ENCODE measurements at places on chromosomes 11 and 22.

- no peak for DNase-seq
These were observed 113.1 kb downstream of the CADM1 start for GRCh38 chr11:115391160-115391559.

DNA sequence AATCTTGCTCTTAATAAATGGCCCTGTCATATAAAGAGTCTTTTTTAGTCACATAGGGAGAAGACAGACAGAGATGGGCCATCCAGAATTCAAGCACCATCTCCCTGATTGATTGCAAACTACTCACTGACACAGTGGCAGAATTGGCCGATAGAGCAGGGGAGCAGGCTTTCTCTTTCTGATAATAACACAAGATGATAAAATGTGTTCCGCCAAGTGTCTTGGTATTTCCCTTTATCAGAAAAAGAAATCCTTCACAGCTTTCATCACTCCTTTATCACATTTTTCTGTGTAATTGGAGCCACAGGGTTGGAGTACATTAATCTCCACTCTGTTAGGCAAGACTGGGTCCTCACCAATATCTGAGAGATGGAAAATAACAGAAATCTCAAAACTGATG lies 406.0 kb downstream of the TMEM135 start:
- DNase-seq, result no peak

- peak; percentile 49 for DNase-seq
These were observed 71.0 kb upstream of the TP53I11 start for GRCh38 chr11:45021692-45022141.

- no peak for DNase-seq
These were observed 61.6 kb upstream of the CDON start for GRCh38 chr11:126124231-126124661.

DNA sequence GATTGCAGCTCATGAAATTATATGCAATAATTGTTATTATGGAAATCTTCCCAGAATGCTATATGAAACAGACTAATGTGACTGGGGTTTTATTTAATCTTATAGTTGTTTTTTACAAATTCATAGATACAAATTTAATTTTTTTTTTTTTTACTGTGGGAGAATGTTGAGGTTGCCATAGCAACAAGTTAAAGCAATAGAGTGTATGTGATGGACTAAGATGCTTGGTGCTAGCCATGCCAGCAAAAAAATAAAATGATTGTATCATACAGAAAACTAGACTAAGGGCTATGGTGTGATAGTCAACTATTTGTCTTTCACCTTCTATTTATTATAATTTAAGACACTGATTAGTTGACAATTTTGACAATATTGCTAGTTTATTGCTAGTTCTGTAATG lies 163.2 kb upstream of the BLID start:
- DNase-seq, result no peak

- no peak for DNase-seq
These were observed 28.8 kb downstream of the WNT7B start for GRCh38 chr22:45948081-45948648.

DNA sequence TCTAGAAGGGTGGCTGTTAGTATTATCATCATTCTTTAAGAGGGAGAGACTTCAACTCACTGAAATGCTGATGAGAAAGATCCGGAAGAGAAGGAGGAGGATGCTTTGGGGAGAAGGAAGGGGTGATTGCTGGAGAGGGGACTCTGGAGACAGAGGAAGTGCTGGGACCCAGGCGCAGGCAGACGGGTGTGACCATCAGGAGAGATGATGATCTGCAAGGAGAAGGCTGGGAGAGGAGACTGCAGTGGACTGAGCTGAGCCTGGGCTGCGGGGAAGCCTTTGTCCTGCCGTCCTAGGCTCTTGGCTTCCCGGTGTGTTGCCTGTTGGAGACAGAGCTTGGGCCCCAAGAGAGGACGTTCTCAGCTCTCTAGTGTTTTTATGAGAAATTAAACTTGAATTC lies 22.6 kb downstream of the RASD2 start:
- no peak for DNase-seq

DNA sequence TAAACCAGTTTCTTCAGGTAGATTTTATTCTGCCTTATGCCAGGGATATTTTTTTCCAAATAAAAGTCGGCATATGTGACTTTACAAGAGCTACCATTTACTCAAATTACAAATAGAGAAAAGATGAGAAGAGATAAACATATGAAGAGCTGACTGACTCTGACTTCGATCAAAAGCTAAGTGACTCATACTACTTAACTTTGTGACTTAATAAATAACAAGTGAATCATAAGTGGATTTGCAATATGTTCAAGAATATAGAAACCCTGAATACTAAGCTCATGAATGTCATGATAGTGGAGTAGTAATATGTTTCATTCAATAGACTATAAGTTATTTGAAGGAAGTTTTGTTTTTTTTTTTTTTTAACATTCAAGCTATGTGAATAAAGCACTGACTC lies 130.5 kb upstream of the ANO3 start:
- no peak for DNase-seq

- DNase-seq, result no peak
These were observed at the start of gene NELL1 for GRCh38 chr11:20668844-20669819. Gene NELL1, plus strand, starts transcription at chr11:20669586.

DNA sequence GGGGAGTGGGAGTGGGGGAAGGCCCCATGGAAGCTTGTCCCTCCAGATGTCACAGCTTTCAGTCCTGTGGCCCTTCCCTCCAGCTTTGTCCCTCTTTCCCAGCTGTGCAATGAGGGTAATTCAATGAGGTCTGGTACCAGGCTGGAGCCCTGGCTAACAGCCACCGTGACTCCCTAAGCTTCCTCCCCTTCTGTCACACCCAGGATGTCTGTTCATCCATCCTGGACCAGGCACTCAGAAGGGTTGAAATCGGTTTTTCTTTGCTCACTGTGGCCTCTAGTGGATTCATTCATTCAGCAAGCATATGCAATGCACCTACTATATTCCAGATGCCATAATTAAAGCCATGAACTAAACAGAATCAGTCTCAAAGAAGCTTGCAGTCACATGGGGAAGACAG lies 38.7 kb downstream of the SYT13 start:
- no peak for DNase-seq

DNA sequence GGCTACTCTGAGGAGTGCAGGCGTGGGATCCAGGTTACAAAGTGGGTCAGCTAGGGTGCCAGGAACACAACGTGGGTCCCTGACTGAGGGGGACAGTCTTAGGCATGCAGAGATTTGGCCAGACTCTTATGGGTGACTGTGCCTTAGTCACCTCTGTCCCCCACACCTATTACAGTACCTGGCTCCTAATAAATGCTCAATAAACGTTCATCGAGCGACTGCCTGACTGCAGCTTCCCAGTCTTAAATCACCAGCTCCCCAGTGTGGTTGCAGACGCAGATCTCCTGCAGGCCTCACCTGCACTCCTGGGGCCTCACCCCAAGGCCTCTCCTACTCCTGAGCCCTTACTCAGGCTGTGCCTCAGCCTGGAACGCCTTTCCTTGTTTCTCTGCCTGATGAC lies 3.2 kb upstream of the SUN2 start:
- no peak for DNase-seq

- peak; percentile 54 for DNase-seq
These were observed 125.1 kb upstream of the E2F8 start for GRCh38 chr11:19365743-19366410.

DNA sequence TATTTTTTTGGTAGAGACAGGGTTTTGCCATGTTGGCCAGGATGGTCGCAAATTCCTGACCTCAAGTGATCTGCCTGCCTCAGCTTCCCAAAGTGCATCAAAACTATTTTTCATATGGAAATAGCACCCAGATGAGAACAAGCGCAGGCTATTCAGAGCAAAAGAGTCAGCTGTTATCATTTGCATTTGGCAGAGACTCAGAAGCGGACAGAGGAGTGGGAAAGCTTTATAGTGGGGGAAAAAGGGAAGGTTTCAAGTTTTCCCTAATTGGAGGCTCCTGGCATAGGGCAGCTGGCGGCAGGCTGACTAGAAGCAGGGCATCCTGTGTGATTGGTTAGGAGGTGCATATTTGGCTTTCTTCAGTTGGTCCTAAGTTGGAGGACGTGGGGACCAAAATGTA lies 20.2 kb downstream of the ATG13 start:
- no peak for DNase-seq

DNA sequence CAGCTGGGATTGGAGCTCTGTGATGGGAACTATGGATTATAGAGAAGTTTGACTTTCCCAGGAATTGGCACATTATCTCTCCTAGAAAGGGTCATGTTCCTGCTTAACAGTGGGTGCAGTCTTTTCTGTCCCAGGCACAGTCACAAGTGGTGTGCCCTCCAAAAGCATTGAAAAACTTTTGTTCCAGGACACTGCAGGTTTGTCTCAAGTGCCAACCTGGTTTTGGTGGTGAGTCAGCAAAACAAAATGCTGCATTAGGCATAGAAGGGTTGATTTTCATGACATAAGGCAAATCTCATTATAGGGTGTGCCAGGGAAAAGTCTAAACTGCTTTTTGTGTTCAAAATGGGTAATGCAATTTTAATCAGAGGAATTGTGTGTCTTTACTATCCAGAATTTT lies 4.9 kb downstream of the HTATIP2 start:
- DNase-seq, result no peak

DNA sequence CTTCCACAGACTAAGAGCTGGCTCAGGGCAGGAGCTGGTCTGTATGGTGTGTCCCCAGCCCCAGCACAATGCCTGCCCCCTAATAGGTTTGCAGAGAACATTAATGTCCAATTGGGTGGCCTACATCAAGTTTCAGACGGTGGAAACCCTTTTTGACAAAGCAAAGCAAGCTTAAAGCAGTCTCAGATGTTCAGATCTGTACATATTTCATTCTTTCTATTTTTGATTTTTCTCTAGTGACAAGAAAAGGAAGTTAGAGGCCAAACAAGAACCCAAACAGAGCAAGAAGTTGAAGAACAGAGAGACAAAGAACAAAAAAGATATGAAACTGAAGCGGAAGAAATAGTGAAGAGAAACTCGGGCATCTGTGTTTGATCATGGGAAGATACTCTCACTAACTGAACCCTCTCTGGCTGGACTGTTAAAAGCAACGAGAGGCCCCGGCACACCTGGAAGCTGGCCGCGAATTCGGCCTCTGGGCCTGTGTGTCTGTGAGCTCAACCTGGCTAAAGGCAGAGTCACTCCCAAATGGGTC lies 40.5 kb downstream of the NAT10 start:
- no peak for DNase-seq

GRCh38 chr11:119249671-119250010 lies 43.5 kb downstream of the CBL start:
- DNase-seq, result peak; percentile 16

GRCh38 chr11:75734491-75735180 lies 17.0 kb downstream of the MOGAT2 start:
- no peak for DNase-seq

DNA sequence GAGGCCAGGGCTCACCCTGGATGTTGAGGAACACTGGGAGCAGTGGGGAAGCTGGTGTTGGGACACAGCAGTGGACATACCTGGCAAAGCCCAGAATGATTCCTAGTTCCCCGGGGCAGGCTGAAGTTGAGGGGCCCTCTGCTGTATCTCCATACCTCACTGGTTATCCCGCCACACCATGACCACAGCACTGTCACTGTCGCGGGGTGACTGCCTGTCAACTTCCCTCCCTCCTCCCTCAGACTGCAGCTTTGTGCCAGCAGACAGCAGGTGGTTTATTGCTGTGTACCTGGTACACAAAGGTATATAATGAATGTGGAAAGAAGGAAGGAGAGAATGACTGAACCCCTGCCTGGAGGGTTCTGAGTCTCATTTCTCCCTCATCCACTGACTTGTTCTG lies 318.7 kb downstream of the TMEM135 start:
- DNase-seq, result no peak

DNA sequence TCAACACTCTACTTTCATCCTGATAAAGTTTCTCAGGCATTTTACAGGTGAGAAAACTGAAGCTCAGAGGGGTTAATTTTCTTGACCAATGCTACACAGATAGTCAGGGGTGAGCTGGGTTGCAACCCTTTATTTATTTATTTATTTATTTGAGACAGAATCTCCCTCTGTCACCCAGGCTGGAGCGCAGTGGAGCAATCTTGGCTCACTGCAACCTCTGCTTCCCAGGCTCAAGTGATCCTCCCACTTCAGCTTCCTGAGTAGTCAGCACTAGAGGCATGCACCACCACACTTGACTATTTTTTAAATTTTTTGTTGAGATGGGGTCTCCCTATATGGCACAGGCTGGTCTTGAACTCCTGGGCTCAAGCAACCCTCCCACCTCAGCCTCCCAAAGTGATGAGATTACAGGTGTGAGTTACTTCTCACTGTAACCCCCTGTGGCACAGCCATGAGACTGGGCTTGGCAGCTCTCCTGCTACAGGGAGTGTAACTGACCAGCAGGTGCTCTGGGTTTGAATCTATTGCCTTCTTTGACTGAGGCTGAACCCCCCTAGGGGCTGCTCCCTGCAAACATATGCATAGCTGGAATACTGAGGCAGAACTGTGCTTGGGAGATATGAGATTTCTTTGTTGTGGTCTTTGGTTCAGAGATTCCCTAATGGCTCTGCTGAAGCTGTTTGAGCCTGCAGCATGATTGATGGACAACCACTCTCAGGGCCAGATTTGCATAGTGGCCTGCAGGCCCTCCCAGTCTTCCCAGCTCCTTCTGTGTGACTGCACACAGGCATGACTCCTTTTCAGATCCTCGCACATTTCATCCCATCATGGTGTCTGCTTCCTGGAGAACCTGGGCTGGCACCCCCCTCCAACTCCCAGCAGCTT lies 6.1 kb downstream of the C11orf96 start:
- DNase-seq, result no peak

GRCh38 chr11:41189701-41190436 lies 269.6 kb downstream of the LRRC4C start:
- no peak for DNase-seq

DNA sequence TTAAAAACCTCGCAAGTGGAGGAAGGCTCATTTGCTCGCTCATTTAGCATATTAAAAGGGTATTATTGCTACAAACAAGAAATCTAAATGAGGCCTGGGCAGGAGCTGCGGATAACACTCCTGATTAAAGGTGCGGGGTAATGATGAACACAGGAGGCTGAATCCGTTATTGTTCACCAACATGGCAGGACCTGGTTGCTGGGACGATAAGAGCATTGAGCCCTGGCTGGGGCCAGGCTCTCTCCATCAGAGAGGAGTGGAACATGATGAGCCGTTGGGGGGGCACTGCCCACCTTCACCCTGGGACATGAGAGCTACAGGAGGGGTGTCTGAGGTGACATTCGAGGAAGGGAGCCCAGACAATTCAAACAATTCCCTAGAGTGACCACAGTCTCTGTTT lies 211.7 kb downstream of the NXPE2 start:
- DNase-seq, result no peak

- DNase-seq, result no peak
These were observed 208.9 kb downstream of the OPCML start for GRCh38 chr11:133323354-133323753.
